ENCODE measurements at places on chromosomes 4 and X.

DNA sequence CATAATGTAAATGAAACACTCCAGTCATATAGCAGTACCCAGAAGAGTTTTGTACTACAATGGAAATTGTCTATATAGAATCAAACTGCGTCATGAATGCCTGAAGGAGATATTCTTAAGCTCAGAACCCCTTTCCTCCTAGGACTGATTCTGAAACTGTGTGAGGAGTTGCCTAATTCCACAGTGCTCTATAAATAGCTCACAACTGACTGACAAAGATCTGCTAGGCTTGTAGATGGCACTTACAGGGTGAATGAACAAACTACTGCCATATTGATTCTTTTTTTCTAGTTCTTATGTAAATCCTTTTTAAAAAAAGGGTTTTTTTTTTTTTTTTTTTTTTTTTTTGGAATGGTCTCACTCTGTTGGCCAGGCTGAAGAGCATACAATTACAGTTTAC is 30.1 kb upstream of the UGT2B17 start:
- no peak for DNase-seq

GRCh38 chr4:136900696-136901095 is 631.6 kb downstream of the PCDH18 start:
- DNase-seq, result no peak

- DNase-seq, result no peak
These were observed 137.6 kb downstream of the CPZ start for GRCh38 chr4:8730159-8730558.

GRCh38 chrX:153238361-153238760 is 59.3 kb downstream of the MAGEA1 start:
- DNase-seq, result no peak

GRCh38 chr4:168888715-168889215 is 121.3 kb downstream of the CBR4 start:
- DNase-seq, result no peak

- DNase-seq, result peak; percentile 61
These were observed at the start of gene FGFBP2 for GRCh38 chr4:15963001-15963451. FGFBP2 (minus strand) TSS chr4:15963175; CDS start chr4:15963129, 46 bp downstream.

- DNase-seq, result no peak
These were observed 24.8 kb downstream of the SPRY1 start for GRCh38 chr4:123421227-123421936.

DNA sequence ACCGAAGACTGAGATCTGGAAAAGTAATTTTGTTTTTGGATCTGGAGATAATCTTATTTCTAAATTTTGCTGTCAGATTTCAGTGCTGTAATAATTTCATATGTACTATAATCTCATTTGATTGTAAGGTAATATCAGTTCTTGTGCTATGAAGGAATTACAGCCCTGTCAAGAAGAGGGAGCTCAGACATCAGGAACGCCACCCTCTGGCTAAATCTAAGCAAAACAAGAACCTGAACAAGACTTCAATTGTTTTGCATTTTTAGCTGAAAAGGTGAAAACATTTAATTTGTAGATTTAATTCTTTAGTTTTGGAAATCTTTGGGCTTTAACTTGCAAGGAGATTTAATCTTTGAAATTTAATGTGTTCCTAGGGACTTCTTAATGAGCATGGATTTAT is 525.4 kb upstream of the HS3ST1 start:
- no peak for DNase-seq

- DNase-seq, result no peak
These were observed 8.8 kb downstream of the TMEM255A start for GRCh38 chrX:120302434-120302833.

DNA sequence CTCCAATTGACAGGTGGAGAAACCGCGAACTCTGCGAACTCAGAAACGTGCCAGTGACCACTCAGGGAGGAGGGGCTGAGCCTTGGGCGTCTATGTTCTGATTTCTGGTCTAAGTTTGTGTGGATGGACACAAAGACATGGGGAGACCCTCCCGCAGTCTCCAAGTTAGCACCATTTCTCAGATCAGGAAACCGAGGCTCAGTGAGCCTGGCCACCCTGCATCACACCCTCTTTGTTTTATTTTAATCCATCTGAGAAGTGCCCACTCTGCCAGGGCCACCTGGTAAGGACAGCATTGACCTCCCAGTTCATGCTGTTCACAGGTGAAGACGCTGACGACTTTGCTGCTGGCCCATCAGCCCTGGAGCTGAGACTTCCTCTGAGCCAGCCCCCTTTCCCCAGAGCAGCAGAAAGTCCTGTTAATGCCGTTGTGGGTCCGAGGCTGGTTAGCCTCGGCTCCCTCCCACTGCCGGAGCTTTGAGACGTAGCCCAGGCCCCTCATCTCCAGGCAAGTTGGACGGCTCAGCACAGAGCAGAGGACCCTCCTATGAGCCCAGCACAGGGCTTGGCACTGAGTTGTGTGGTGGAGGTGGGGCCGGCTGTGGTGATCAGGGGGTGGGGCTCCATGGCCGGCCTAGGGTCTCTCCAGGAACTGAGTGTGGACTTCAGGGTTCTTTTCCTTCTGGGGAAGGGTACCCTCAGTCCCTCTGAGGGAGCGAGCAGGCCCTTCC is 43.7 kb downstream of the PSAPL1 start:
- DNase-seq, result no peak

- peak; percentile 63 for DNase-seq
These were observed 67.4 kb downstream of the IRF2 start for GRCh38 chr4:184406958-184407391.

- no peak for DNase-seq
These were observed 13.8 kb downstream of the GPC3 start for GRCh38 chrX:133971586-133971985.

DNA sequence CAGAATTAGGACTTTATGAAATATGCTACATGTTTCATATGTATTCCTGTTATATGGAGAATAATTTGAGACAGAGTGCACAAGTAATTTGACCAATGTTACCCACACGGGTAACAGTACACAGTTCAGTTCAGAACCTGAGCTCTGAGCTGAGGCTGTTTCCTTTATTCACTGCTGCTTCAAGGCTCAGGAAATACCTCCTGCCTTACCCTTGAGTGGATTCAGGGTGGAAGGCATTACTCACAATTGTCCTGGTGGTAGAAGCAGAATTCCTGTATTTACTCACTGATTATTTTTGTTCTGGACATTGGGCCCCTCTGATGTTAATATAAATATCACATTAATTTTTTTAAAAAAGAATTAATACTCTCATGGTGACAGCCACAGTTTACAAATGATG is 73.5 kb upstream of the CAMK2D start:
- no peak for DNase-seq

DNA sequence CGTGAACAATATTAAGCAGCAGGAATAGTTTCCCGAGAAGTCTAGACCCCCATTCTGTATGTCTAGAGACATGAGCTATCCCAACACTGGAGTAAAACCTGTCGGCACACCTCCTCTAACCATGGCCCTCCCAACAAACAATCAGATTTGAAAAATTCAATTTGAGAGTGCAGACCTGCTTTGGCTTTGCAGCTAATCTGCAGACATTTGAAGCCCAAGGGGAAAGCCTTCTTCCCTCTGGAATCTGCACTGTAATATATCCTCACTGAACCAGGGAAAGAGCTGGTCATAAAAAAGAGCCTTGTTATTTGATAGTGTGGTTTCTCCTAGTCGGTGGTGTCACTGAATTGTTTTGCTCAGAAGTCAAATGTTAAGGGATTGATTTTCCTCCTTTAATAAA is 44.6 kb upstream of the KLHL34 start:
- no peak for DNase-seq

DNA sequence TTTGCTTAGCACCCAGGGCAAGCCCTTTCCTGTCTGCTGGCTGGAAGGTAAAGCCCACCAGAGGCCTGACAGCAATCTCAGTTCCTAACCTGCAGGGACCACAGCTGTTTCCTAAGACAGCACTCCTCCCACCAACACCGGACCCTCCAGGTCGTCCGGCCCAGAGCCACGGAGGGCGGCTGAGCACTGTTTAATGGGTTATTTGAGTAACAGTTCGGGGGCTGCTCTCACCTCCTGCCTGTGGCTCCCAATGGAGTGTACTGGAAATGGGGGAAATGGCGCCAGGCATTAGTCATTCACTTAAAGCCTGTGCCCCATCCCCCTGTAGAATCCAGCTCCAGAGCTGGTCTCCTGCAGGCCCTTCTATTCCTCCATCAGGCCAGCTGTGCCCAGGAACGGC is 81.6 kb upstream of the ADRA2C start:
- no peak for DNase-seq

GRCh38 chr4:148215202-148215601 is 227.0 kb downstream of the NR3C2 start:
- no peak for DNase-seq

GRCh38 chr4:151527699-151528098 is 118.7 kb downstream of the FHIP1A start:
- no peak for DNase-seq

GRCh38 chr4:98746530-98746929 is 88.1 kb upstream of the TSPAN5 start:
- no peak for DNase-seq

GRCh38 chr4:137310593-137311490 is 221.5 kb downstream of the PCDH18 start:
- DNase-seq, result no peak

GRCh38 chr4:112184438-112184837 is 39.2 kb downstream of the FAM241A start:
- no peak for DNase-seq

- DNase-seq, result no peak
These were observed 31.7 kb upstream of the GATB start for GRCh38 chr4:151792530-151792929.

DNA sequence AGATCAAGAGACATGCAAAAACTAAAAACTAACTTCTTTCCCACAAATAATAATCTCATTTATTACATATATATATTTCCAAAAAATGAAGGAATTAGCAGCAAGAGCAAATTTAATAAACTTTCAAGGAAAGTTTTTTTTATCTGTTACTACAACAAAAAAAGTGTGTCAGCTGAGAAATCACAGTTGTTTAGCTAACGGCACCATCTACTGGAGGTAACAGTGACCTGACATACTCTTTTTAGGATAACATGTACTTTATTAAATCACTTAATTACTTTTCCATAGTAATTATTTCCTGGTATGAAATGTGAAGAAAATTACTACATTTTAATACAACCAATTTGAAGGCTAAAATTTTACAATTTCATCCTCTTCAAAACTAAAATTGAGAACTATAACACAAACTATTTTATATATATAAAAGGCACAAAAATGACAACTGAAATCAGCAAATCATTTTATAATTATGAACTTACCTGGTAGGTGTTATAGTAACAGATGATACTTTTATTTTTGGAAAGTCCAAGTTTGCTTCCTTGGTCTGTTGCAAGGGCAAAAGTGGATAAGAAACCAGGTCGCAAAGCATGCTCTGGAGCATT is 9.1 kb downstream of the LAMTOR3 start:
- no peak for DNase-seq

- no peak for DNase-seq
These were observed 13.0 kb downstream of the LRP2BP start for GRCh38 chr4:185382754-185383153.

GRCh38 chrX:154409222-154409871 is at the start of gene DNASE1L1:
DNASE1L1 (minus strand) TSS chrX:154409254; CDS start chrX:154405568, 3,686 bp downstream.
- peak; percentile 88 for DNase-seq

- DNase-seq, result no peak
These were observed 430.1 kb downstream of the GABRG1 start for GRCh38 chr4:45693746-45694145.

DNA sequence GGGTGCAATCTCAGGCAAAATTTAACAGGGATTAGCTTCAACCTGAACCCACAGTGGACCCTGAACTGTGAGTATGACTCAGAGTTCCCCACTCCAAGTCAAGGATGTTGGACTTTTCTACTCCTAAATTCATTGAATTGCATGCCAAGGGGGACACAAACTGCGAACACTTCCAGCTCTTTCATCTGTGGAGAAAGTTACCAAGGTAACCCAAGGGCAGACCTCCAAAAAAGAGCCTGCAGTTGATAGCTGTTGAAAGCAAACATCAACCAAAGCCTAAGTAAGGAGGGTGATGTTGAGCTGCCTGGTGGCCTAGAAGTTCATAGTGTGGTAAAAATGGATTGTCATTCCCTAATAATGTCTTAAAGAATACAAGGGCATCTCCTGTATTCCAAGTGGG is 1242.9 kb downstream of the C4orf33 start:
- DNase-seq, result no peak

- no peak for DNase-seq
These were observed 840 bp downstream of the GUF1 start for GRCh38 chr4:44679060-44679459.

DNA sequence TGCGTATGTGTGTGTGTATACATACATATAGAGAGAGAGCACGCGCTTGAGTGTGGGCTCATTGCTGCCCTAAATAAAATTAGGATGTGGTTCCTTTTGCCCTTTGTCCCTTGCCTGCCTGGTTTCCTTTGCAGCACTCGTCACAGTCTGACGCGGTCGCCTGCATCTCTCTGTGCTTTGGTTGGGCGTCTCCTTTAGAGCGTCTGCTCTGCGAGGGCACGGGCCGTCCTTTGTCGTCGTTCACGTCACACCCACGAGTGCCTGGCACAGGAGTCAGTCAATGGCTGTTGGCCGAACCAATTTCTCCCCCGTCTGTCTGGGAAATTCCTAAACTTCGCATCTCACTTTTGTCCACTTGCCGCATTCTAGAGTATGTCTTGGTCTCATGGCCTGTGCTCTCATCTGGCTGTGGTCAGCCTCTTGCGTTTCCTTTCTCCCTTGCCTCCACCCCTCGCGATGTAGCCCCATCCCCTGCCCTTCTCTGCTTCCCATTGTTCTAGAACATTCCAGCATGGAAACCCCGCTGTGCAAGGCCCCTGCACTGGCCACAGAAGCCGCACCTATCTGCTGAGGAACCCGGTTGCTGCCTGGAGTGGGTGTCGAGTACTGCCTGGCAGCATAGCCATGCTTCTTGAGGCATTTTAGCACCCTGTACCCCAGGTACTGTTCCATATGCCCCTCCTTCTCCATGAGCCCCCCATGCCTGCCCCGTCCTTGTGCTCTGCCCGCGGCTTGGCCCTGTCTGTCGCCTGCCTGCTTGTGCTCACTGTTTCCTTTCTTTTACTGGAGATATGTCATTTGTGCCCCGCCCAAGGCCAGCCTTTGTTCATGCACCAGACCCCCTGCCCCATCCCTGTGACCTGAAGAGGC is 8.0 kb downstream of the MAEA start:
- no peak for DNase-seq

DNA sequence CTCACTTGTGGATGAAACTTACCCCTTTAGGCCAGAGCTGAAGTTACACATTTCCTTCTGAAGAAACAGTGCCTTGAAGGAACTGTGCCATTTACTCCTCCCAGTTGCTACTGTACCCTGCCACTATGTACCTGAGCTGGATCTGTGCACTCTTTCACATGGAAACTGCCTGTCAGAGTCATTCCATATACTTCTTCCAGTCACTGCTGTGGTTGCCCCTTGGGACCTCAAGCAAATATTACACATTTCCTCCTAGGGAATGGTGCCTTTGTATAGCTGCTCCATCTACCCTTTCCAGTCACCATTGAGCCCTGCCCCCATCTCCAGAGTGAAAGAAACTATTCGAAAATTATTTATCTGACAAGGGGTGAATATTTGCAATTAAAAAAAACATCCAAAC is 1328.3 kb downstream of the TECRL start:
- no peak for DNase-seq

- no peak for DNase-seq
These were observed 41.1 kb downstream of the BMPR1B start for GRCh38 chr4:94798808-94799207.
